ENCODE measurements at places on chromosomes 16 and 17. TPM values are rescaled to one million over a fixed set of nuclear protein-coding genes. Genes with fewer than 3 reads are reported as not detected.
A peak's percentile ranks its signal among the peaks of the same experiment; 100 is the strongest.

The MYL11 gene
- not detected for total RNA-seq

The C17orf78 gene
- not detected for total RNA-seq

DNA sequence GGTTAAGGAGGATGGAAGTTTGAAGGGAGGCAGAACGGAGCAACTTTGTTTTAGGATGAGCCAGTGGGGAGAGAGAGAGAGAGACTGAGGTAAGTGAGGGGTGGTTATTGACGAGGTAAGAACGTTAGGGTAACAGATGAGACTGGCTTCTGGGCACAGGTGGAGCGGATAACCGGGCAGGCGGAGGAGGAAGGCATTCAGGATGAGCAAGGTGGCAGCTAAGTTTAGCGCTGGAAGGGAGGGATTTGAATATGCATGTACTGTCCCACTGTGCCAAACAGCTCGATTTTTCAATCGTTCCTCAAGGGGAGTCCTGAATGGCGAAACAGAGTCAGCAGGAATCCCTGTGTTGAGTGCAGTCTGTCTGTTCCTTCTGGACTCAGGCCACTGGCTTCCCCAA lies 35.8 kb downstream of the CACNG3 start:
- H3K27ac ChIP-seq: no peak overlapping the region
- DNase-seq: no peak
- no peaks in the 10 kb centered on the region for H3K4me1 ChIP-seq
- no peak overlapping the region for H3K4me3 ChIP-seq
- no peaks in the 10 kb centered on the region for H3K36me3 ChIP-seq

- H3K36me3 ChIP-seq: no peaks in the 10 kb centered on the region
- H3K4me1 ChIP-seq: peaks cover 24% of the 10 kb centered on the region
- no peak overlapping the region for H3K27ac ChIP-seq
- no peak overlapping the region for H3K4me3 ChIP-seq
- DNase-seq: no peak
- no peaks in the 10 kb centered on the region for H3K27me3 ChIP-seq
Measured at GRCh38 chr17:61306003-61306402, 93.6 kb upstream of the TBX2 start.

DNA sequence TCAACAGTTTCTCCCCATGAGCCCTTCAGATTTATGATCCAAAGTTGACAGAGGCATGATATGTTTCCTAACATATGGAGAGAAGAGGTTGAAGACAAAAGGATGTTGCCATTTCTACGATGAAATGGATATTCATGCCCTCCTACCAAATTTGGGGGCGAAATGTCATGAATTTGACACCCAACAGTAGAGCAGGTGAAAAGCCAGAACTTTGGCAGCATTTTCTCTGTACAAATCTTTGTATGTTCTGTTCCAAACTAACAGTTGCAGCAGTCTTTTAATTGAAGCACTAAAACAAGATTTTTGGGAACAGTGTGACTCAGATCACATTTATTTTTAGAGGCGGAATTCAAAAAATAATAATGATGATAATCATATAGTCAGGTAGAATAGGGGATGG lies 130.1 kb downstream of the TRIM37 start:
- no peaks in the 10 kb centered on the region for H3K27me3 ChIP-seq
- H3K27ac ChIP-seq: no peak overlapping the region
- H3K36me3 ChIP-seq: no peaks in the 10 kb centered on the region
- H3K4me1 ChIP-seq: no peaks in the 10 kb centered on the region

DNA sequence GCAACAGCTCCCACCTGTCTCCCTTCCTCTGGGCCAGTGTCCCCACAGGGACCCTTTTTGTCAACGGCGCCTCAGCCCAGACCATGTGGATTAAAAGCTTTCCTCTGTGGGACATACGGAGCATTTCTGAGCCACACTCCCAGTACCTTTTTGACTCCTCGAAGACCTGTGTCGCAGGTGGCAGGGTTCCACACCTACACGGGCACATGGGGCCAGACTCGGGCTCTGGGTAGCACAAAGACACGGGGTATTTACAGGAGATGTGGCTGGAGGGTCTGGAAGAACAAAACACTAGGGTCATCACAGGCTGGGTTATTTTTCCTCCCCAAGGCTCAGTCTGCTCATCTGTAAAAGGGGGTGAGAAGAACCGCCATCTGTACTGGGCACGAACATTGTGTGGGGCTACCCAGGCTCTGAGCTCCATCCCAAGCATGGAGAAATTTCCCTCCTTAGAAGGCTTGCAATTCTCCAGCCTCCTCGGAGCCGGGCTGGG lies 32.5 kb upstream of the SNN start:
- DNase-seq: no peak
- no peaks in the 10 kb centered on the region for H3K36me3 ChIP-seq
- no peak overlapping the region for H3K27ac ChIP-seq
- H3K27me3 ChIP-seq: peaks cover 13% of the 10 kb centered on the region
- no peak overlapping the region for H3K4me3 ChIP-seq

DNA sequence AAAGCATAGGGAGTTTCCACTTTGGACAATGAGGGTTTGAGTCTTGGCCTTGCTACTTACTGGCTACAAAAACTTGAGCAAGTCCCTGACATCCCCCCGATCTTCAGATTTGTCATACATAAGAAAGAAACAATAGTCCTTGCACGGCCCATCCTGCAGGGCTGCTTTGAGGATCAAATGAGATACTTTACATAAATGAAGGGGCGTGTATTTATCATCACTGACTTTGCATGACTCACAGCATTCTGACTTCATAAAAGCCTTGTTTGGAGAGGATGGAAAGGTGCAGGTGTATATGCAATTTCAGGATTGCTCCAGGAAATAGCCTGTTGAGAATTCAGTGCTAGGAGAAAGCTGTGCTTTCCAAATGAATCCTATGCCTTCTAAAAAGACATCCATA lies 465.0 kb upstream of the MAF start:
- H3K4me3 ChIP-seq: no peak overlapping the region
- no peaks in the 10 kb centered on the region for H3K27me3 ChIP-seq
- H3K27ac ChIP-seq: no peak overlapping the region

- no peak overlapping the region for H3K27ac ChIP-seq
- no peak overlapping the region for H3K4me3 ChIP-seq
- no peak for DNase-seq
- H3K36me3 ChIP-seq: no peaks in the 10 kb centered on the region
Measured at GRCh38 chr16:25223964-25224363, 7.2 kb downstream of the AQP8 start.

DNA sequence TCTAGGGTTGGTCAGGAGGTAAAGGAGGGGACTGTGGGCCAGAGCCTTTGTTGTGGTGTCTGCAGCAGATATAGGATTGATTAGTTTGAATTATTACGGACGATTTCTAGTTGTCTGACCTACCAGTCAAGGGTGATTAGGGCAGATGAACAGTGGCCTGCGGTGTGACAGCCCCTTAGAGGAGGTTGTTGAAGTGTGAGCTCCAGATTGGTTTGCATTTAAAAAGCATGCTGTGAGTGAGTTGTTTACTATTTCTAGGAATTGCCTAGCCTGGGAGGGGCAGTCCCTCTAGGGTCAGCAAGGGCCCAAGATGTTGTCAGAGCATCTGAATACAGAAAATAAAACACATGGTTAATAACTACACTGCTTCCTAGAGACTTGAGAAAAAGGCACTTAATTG lies 108.8 kb downstream of the ARHGAP44 start:
- H3K36me3 ChIP-seq: no peaks in the 10 kb centered on the region
- DNase-seq: no peak
- no peak overlapping the region for H3K27ac ChIP-seq
- H3K4me3 ChIP-seq: no peak overlapping the region
- peaks cover 16% of the 10 kb centered on the region for H3K4me1 ChIP-seq
- H3K27me3 ChIP-seq: no peaks in the 10 kb centered on the region

DNA sequence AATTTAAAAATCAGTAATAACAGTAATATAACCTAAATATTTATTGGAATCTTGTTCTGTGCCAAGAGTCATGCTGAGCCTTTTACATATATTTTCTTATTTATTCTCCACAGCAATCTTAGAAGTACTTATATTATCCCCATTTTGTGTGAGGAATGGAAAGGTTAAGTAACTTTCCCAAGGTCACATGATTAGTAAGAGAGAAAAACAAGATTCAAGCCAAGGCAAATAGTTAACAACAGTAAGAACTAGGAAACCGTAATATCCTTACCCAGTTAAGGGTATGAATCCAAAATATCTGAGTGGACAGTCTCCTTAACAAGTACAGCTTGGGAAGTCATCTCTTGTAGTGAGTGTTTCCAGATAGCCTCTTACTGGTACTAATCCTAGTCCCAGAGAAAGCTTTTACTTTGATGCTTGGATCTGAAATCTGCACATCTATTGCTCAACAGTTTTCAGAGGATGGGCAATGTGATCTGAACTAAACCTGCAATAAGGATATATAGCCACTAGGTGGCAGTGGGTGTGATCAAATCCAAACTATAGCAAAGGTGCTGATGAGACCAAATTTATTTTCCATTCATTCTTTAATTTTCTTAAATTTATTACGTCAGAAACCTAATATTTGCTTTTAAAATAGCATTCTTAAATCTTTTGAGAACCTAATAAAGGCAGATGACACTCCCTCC lies 23.3 kb downstream of the SHISA6 start:
- peak; percentile 3 for DNase-seq
- H3K4me1 ChIP-seq: no peaks in the 10 kb centered on the region
- H3K36me3 ChIP-seq: no peaks in the 10 kb centered on the region
- no peak overlapping the region for H3K27ac ChIP-seq
- no peaks in the 10 kb centered on the region for H3K27me3 ChIP-seq
